Glutamatergic neuron (in vitro differentiated cells): ENCODE measurements at places on chromosomes 12 and 14. TPM values are rescaled to one million over a fixed set of nuclear protein-coding genes. Genes with fewer than 3 reads are reported as not detected.

The OAS2 gene
- not detected for total RNA-seq

The ITGA7 gene
- 156 TPM for total RNA-seq

DNA sequence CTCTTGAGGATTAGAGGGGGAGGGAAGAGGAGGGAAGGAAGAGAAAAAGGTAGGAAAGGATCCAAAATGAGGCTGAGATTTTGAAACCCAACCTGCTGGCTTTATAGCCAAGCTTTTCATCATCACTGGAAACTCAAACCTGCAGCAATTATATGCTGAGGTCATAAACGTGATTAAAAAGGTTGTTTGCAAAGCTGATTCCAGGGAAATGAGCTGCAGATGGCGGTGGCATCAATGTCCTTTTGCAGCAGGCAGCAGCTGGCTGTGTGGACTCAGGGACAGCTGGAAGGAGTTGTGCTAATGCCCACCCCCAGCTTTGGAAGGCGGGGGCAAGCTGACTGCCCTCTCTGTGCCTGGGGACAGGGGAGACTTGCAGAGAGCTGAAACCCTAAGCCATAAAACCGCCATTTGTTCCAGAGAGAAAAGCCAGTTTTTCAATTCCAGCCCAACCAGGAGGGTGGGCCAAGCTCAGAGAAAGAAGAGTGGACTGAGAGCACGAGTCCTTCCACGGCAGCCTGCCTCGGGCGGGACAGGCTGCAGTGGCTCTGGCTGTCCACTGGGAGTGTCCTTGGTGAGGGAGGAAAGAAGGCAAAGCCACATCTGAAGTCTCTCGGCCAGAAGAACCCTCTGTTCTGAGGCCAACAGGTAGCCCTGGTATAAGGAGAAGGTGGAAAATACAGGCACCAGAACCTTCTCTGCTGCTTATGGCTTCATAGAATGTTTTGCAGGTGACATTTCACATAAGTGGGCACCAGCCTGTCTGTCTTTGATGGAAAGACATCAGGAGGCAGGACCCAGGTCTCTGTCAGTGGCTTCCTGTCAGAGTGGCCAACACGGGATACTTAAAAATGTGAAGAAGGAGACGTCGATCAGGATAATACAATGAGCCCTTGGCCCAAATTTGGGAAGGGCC lies 90.7 kb downstream of the SINHCAF start:
- DNase-seq: peak; percentile 72

DNA sequence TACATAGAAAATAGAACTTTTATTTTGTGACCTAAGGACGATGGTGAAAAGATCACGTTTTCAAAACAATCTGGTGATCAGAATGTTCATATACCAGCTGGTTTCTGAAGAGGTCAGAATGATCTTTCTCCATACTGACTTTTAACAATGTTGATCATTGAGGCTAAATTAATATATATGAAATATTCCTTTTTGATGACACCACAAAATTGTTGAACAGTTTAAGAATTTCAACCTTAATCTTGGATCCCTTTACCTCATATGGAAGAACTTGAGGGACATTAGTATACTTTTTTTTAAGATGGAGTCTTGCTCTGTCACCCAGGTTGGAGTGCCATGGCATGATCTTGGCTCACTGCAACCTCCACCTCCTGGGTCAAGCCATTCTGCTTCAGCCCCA lies 2.8 kb upstream of the REP15 start:
- no peak for DNase-seq

The LIN7A gene
- 41.9 TPM for total RNA-seq

The ZDHHC22 gene
- 77.3 TPM for total RNA-seq

GRCh38 chr14:50784683-50785456 lies 46.1 kb downstream of the NIN start:
- DNase-seq: peak; percentile 76

The RAPGEF3 gene
- 0.81 TPM for total RNA-seq

DNA sequence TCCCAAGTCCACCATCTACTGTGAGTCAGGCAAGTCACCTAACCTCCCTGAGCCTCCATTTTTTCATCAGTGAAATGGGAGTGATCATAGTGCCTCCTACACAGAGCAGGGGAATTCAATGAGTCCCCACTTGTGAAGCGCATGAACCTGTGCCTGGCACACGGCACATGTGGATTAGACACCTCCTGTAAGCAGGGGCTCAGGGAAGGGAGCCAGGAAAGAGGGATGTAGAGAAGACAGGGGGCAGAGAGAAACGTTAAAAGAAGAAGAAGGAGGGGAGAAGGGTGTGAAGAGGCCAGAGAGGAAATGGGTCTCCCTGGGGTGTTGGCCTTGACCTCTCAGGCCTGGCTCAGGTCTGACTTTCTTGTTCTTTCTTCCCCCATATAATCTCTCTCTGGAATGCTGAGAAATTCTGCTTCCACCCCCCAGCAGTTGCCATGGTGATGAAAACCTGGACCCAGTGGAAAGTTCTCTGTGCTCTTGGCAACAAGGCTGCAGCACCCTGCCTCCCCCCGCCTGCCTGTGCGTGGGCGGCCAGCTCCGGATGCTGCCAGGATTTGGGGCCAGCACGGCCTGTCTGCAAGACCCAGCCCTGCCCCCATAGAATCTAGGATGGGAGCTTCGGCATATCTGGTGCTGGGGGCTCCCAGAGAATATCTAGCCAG lies 94.5 kb downstream of the CALM1 start:
- DNase-seq: no peak
